ENCODE measurements at places on chromosomes 3 and 15.

DNA sequence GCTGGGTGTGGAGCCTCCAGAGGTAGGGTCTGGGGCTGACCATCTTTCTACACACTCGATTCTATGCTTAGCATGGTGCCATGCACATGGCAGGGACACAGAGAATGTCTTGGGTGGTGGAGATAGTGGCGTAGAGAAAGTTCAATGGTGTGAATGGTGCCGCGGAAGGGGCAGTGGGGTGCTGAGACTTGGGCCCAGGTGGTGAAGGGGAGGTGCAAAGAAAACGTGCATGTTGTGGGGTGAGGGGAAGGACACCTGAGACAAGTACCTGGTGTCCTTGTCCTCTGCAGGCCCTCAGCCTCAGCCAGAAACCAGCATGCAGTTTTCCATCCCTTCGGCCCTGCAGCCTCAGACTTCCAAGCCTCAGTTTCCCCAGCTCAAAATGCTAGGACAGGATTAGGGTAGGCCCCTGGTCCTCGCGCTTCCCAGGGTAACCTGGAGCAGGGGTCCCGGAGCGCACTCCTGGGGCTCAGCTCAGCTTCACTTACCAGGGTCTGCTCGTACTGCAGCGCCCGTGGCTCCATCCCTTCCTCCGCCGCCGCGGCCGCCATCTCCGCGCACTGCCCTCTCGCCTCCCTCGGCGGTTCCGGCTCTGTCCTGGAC is 375 bp downstream of the CLCN2 start:
- peak overlapping the region; percentile 78 for H3K4me3 ChIP-seq
- no peaks in the 10 kb centered on the region for H3K27me3 ChIP-seq
- peak overlapping the region; percentile 77 for H3K27ac ChIP-seq

DNA sequence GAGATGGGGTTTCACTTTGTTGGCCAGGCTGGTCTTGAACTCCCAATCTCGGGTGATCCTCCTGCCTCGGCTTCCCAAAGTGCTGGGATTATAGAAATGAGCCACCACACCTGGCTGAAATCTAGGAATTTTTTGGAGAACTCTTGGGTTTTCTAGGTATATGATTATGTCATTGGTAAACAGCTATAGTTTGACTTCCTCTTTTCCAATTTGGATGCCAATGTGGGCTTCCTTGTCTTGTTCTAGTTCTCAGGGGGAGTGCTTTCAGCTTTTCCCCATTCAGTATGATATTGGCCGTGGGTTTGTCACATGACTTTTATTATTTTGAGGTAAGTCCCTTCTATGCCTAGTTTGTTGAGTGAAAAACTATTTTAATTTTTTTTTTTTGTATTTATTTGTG is 17.9 kb downstream of the KCNMB3 start:
- peaks cover 5% of the 10 kb centered on the region for H3K4me1 ChIP-seq
- no peaks in the 10 kb centered on the region for H3K27me3 ChIP-seq
- peaks cover 32% of the 10 kb centered on the region for H3K36me3 ChIP-seq

DNA sequence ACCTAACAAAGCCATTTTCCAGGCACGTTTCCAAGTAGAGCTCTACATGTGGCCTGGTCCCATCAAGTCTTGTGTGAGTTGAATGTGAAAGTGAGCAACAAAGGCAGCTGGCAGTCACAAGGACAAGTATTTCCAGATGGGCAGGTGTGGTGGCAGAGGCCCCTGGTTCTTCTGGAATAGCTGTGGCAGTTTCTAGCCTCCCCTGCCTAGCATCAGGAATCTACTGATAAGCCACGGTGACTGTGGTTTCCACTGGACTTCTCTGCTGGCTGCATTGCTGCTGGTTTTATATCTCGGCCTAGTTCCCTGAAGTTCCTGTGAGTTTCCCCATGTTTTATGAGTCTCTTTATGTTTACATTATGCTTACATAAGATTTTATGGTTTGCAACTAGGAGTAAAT is 117.7 kb downstream of the GOLIM4 start:
- H3K27me3 ChIP-seq: peaks cover 2% of the 10 kb centered on the region
- no peak overlapping the region for H3K4me3 ChIP-seq
- DNase-seq: no peak
- no peak overlapping the region for H3K27ac ChIP-seq
- no peaks in the 10 kb centered on the region for H3K36me3 ChIP-seq

- peaks cover 2% of the 10 kb centered on the region for H3K4me1 ChIP-seq
- no peak overlapping the region for H3K4me3 ChIP-seq
- no peaks in the 10 kb centered on the region for H3K27me3 ChIP-seq
- peaks cover 25% of the 10 kb centered on the region for H3K36me3 ChIP-seq
These were observed 9.0 kb downstream of the ACKR4 start for GRCh38 chr3:132606085-132606484.

GRCh38 chr3:16334909-16335308 is 69.9 kb downstream of the OXNAD1 start:
- H3K27ac ChIP-seq: peak overlapping the region; percentile 72
- no peak for DNase-seq
- no peak overlapping the region for H3K4me3 ChIP-seq

GRCh38 chr15:62390791-62391640 is 225.9 kb upstream of the C2CD4B start:
- peaks cover 32% of the 10 kb centered on the region for H3K27me3 ChIP-seq
- H3K4me1 ChIP-seq: peaks cover 23% of the 10 kb centered on the region
- H3K4me3 ChIP-seq: peak overlapping the region; percentile 94
- peak overlapping the region; percentile 70 for H3K27ac ChIP-seq

DNA sequence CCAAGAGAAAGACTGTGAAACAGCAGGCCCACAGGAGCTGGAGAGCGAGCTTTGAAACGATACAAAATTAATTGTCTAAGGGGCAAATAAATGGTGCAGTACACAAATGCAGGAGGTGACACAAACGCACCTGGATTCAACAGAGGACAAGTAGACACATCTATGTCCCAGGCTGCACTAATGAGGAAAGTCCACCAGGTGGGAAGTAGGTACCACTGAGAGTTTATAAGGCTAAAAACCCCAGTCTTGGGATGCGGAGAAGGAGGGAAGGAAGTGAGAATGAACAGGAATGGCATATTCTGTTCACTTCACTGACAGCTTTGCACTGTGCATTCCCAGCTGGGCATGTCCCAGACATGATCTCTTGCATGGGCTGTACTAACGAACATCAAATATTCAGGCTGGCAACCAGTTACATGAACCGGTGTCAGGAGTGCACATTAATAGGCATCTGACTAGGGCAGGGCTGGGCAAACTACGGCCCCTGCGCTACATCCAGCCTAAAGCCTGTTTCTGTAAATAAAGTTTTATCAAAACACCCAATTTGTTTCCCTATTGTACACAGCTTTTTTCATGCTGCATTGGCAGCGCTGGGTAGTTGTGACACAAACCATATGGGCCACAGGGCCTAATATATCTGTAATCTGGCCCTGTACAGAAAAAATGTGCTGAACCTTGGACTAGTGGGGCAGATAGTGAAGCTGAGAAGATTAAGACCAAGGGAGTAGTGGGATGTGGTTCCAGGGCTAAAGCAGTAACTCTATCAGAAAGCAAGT is 107.0 kb downstream of the IGF2BP2 start:
- H3K4me1 ChIP-seq: no peaks in the 10 kb centered on the region
- no peak for DNase-seq

GRCh38 chr3:129432036-129432435 is 3.6 kb upstream of the EFCAB12 start:
- peaks cover 82% of the 10 kb centered on the region for H3K4me1 ChIP-seq
- no peak for DNase-seq
- H3K27ac ChIP-seq: peak overlapping the region; percentile 47
- H3K4me3 ChIP-seq: no peak overlapping the region

GRCh38 chr3:52527732-52528585 is 5.7 kb downstream of the NT5DC2 start:
- peaks cover 11% of the 10 kb centered on the region for H3K4me1 ChIP-seq

GRCh38 chr3:180804916-180805315 is 107.6 kb upstream of the FXR1 start:
- peaks cover 3% of the 10 kb centered on the region for H3K27me3 ChIP-seq
- H3K4me1 ChIP-seq: no peaks in the 10 kb centered on the region
- no peak for DNase-seq
- H3K4me3 ChIP-seq: no peak overlapping the region
- H3K27ac ChIP-seq: no peak overlapping the region

DNA sequence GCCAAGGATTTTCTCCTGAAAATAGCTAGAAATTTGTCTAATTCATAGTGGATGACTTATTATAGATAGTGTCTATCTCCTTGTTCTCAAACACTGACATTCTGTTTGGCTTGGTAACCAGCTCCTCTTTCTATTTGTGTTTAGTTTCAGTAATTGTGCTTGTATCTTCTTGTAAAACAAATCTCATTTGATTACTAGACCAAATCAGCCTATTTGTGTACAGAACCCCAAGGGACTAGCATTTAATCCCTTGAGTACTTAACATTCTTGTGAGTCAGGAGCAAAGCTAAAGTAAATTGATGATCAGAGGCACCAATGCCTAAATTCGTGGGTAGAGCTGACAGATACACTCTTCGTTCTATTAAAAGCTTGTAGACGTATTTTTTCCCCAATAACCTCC is 306.5 kb upstream of the SLITRK3 start:
- no peaks in the 10 kb centered on the region for H3K27me3 ChIP-seq
- H3K4me3 ChIP-seq: no peak overlapping the region
- H3K27ac ChIP-seq: no peak overlapping the region
- no peaks in the 10 kb centered on the region for H3K36me3 ChIP-seq

- H3K4me1 ChIP-seq: peaks cover 37% of the 10 kb centered on the region
- no peak overlapping the region for H3K4me3 ChIP-seq
- peak overlapping the region; percentile 8 for H3K27ac ChIP-seq
These were observed 43.0 kb downstream of the VGLL4 start for GRCh38 chr3:11600501-11601282.

GRCh38 chr15:60399931-60400330 is 2.1 kb upstream of the ANXA2 start:
- H3K36me3 ChIP-seq: peaks cover 25% of the 10 kb centered on the region
- peaks cover 9% of the 10 kb centered on the region for H3K27me3 ChIP-seq
- H3K27ac ChIP-seq: no peak overlapping the region
- no peak overlapping the region for H3K4me3 ChIP-seq

- H3K27ac ChIP-seq: no peak overlapping the region
- no peak overlapping the region for H3K4me3 ChIP-seq
- H3K36me3 ChIP-seq: no peaks in the 10 kb centered on the region
- DNase-seq: no peak
These were observed 170.7 kb downstream of the UBE3A start for GRCh38 chr15:25268166-25268565.

GRCh38 chr15:41655716-41656115 is 4.5 kb upstream of the MGA start:
- peaks cover 16% of the 10 kb centered on the region for H3K4me1 ChIP-seq
- H3K27ac ChIP-seq: no peak overlapping the region
- H3K4me3 ChIP-seq: no peak overlapping the region
- H3K27me3 ChIP-seq: peaks cover 20% of the 10 kb centered on the region

- no peak for DNase-seq
- no peak overlapping the region for H3K27ac ChIP-seq
- H3K4me3 ChIP-seq: no peak overlapping the region
These were observed 503.2 kb downstream of the MFSD1 start for GRCh38 chr3:159305017-159305416.

GRCh38 chr3:16936233-16936632 is 51.5 kb downstream of the PLCL2 start:
- H3K4me1 ChIP-seq: peaks cover 63% of the 10 kb centered on the region
- DNase-seq: no peak
- no peaks in the 10 kb centered on the region for H3K27me3 ChIP-seq

DNA sequence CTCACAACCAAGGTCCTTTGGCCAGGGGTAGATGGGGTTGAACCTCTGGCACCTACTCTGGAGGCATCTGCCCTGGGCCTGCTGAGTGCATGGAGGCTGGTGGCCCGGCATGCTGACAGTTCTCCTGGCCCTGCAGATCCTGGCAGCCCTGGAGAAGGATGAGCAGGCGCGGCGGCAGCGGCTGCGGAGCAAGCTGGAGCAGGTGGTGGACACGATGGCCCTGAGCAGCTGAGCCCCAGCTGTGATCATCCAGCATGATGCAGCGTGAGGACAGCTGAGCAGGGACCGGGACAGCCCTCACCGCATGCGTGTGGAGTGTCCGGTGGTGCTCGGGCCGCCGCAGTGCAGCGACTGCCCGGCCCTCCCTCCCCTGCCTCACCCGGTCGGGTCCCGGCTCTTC is 50.9 kb downstream of the PLXNA1 start:
- H3K36me3 ChIP-seq: no peaks in the 10 kb centered on the region
- no peaks in the 10 kb centered on the region for H3K27me3 ChIP-seq
- no peaks in the 10 kb centered on the region for H3K4me1 ChIP-seq
- H3K4me3 ChIP-seq: no peak overlapping the region
- H3K27ac ChIP-seq: no peak overlapping the region
- DNase-seq: no peak

DNA sequence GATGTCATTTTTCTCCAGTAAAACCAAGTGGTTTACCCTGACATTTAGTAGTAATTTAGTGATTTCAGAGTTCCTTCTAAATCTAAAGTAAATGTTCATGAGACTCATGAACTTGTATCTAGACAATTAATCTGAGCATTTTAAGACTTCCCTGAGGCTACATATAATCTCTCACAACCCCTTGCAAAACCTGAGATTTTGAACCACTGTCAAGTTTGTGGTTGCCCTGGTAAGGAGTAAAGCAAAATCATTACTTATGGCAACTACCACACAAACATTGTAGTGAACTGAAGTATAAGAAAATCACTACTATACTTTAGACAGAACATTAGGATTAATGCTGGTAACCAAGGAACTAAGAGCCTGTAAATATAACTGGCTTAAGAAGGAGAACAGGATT is 370.2 kb downstream of the TIGIT start:
- no peak overlapping the region for H3K4me3 ChIP-seq
- no peaks in the 10 kb centered on the region for H3K4me1 ChIP-seq
- no peak overlapping the region for H3K27ac ChIP-seq
- H3K27me3 ChIP-seq: no peaks in the 10 kb centered on the region
- DNase-seq: no peak

DNA sequence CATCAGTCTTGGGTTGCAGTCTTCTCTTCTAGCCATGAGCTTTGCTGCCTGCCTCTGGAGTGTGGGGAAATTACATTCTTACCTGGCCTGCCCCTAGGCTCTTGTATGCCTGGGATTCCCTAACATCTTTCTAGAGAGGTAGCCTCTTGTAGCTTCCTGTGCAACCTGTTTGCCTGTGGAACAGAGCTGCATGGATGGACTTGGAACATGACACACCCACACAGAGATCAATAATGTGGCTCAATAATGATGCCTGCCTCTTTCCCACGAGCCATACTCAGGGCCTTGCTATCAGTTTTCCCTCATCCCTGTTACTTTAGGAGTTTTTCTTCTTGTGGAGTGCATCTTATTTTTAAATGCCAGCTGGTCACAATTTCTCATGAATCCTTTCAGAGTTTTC is 11.4 kb downstream of the CHCHD6 start:
- no peaks in the 10 kb centered on the region for H3K27me3 ChIP-seq
- no peak for DNase-seq
- no peaks in the 10 kb centered on the region for H3K36me3 ChIP-seq
- H3K4me3 ChIP-seq: no peak overlapping the region
- H3K4me1 ChIP-seq: no peaks in the 10 kb centered on the region
- H3K27ac ChIP-seq: no peak overlapping the region

- peaks cover 88% of the 10 kb centered on the region for H3K27me3 ChIP-seq
- DNase-seq: no peak
- peak overlapping the region; percentile 94 for H3K4me3 ChIP-seq
- H3K4me1 ChIP-seq: peaks cover 61% of the 10 kb centered on the region
These were observed 1.5 kb downstream of the FOXB1 start for GRCh38 chr15:60005352-60006202.

GRCh38 chr15:60935130-60935529 is 294.0 kb downstream of the RORA start:
- H3K27me3 ChIP-seq: peaks cover 18% of the 10 kb centered on the region
- DNase-seq: no peak
- H3K4me3 ChIP-seq: no peak overlapping the region
- no peaks in the 10 kb centered on the region for H3K36me3 ChIP-seq

- H3K27ac ChIP-seq: no peak overlapping the region
- no peaks in the 10 kb centered on the region for H3K36me3 ChIP-seq
- peaks cover 11% of the 10 kb centered on the region for H3K27me3 ChIP-seq
- peaks cover 10% of the 10 kb centered on the region for H3K4me1 ChIP-seq
These were observed 25.1 kb downstream of the FSTL1 start for GRCh38 chr3:120425572-120426250.
